ENCODE measurements at places on chromosomes 4 and X. TPM values are rescaled to one million over a fixed set of nuclear protein-coding genes. Genes with fewer than 3 reads are reported as not detected.

Gene MAP3K15
- 2.0 TPM for polyA plus RNA-seq

- DNase-seq, result peak; percentile 16
- no peaks in the 10 kb centered on the region for H3K4me1 ChIP-seq
- no peaks in the 10 kb centered on the region for H3K36me3 ChIP-seq
- no peak overlapping the region for H3K27ac ChIP-seq
- no peak overlapping the region for H3K4me3 ChIP-seq
Measured at GRCh38 chrX:46325312-46325877, 219.8 kb downstream of the ZNF674 start.

GRCh38 chr4:153257991-153258390 is 53.7 kb downstream of the TRIM2 start:
- no peaks in the 10 kb centered on the region for H3K4me1 ChIP-seq
- no peaks in the 10 kb centered on the region for H3K27me3 ChIP-seq
- no peaks in the 10 kb centered on the region for H3K36me3 ChIP-seq
- no peak overlapping the region for H3K27ac ChIP-seq

GRCh38 chrX:68403038-68403437 is 30.3 kb downstream of the OPHN1 start:
- H3K36me3 ChIP-seq, result no peaks in the 10 kb centered on the region
- no peaks in the 10 kb centered on the region for H3K4me1 ChIP-seq
- H3K27me3 ChIP-seq, result no peaks in the 10 kb centered on the region
- no peak overlapping the region for H3K27ac ChIP-seq
- H3K4me3 ChIP-seq, result no peak overlapping the region

DNA sequence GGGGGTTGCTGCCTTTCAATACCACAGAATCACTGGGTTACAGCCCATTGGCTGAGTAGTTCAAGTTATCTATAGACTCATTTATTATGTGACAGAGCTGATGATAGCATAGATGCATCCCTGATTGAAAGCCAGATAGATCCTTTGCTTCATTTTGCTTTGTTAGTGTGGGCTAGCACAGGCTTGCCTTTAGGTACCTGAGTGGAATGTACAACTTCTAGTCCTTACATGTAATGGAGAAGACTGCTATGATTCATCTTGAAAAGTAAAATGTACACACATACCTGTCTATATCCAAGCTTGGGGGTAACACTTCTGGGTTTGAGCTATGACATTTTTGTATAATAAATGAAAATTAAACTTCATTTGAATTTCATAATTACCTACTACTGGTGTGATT is 226.0 kb upstream of the FTHL17 start:
- H3K27ac ChIP-seq, result no peak overlapping the region
- DNase-seq, result no peak
- H3K4me1 ChIP-seq, result no peaks in the 10 kb centered on the region
